ENCODE measurements at places on chromosomes 13 and 19.

DNA sequence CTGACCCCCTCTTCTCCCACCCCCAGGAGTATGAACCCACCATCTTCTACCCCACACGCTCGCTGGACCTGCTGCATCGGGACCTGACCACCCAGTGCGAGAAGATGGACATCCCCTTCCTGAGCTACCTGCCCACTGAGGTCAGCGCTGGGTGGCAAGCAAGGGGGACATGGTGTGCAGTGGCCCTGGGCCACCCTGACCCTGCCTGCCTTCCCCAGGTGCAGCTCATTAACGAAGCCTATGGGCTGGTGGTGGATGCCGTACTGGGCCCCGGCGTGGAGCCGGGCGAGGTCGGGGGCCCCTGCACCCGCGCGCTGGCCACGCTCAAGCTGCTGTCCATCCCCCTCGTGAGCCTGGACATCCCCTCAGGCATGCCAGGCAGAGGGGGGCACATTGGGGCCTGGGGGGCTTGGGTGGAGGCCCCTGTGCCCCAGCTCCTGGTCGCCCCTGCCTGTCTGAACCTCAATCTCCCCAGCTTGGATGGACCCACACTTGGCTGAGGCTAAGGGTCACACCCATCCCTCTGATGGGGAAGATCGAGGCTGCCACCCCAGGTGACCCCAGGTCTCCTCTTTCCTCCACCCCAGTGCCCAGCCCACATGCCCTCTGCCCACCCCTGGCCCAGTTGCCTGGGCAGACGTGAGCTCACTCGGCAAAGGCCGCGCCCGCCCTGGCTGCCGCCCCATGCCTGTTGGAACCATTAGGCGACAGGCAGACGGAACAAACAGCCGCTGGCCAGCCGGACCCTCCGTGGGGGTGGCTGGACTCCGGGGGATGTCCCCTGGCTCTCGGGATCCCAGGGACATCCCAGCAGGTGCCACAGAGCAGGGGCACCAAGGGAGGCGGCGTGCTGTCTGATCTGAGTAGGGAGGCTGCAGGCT lies 2.5 kb upstream of the CILP2 start:
- no peaks in the 10 kb centered on the region for H3K27me3 ChIP-seq
- peaks cover 29% of the 10 kb centered on the region for H3K4me1 ChIP-seq
- H3K4me3 ChIP-seq: no peak overlapping the region

GRCh38 chr19:51726049-51726448 lies 2.3 kb upstream of the HAS1 start:
- no peak overlapping the region for H3K27ac ChIP-seq
- no peaks in the 10 kb centered on the region for H3K36me3 ChIP-seq
- H3K4me1 ChIP-seq: no peaks in the 10 kb centered on the region
- H3K27me3 ChIP-seq: peaks cover 3% of the 10 kb centered on the region
- no peak for DNase-seq

- no peak for DNase-seq
- peaks cover 28% of the 10 kb centered on the region for H3K4me1 ChIP-seq
- no peak overlapping the region for H3K27ac ChIP-seq
- no peaks in the 10 kb centered on the region for H3K36me3 ChIP-seq
- no peaks in the 10 kb centered on the region for H3K27me3 ChIP-seq
These were observed 159.1 kb downstream of the LMO7 start for GRCh38 chr13:75795274-75795673.

- H3K4me1 ChIP-seq: peaks cover 34% of the 10 kb centered on the region
- no peaks in the 10 kb centered on the region for H3K36me3 ChIP-seq
- no peak overlapping the region for H3K4me3 ChIP-seq
- no peak for DNase-seq
- H3K27me3 ChIP-seq: no peaks in the 10 kb centered on the region
- H3K27ac ChIP-seq: no peak overlapping the region
These were observed 148.5 kb downstream of the KDM4B start for GRCh38 chr19:5117421-5117820.

GRCh38 chr13:51782026-51782710 lies 21.8 kb downstream of the DHRS12 start:
- no peaks in the 10 kb centered on the region for H3K36me3 ChIP-seq
- H3K4me3 ChIP-seq: no peak overlapping the region
- H3K27ac ChIP-seq: peak overlapping the region; percentile 91
- H3K27me3 ChIP-seq: no peaks in the 10 kb centered on the region

GRCh38 chr13:98664047-98664446 lies 87.1 kb upstream of the STK24 start:
- H3K4me1 ChIP-seq: peaks cover 26% of the 10 kb centered on the region
- H3K4me3 ChIP-seq: no peak overlapping the region
- no peaks in the 10 kb centered on the region for H3K27me3 ChIP-seq
- no peak for DNase-seq
- H3K36me3 ChIP-seq: no peaks in the 10 kb centered on the region
- no peak overlapping the region for H3K27ac ChIP-seq

All from body of pancreas (tissue), 4 donors.